Osteocyte (in vitro differentiated cells): ENCODE measurements at places on chromosomes 4 and X.

GRCh38 chrX:150044556-150044955, 106.3 kb upstream of the EOLA2 start:
- no peak for DNase-seq

DNA sequence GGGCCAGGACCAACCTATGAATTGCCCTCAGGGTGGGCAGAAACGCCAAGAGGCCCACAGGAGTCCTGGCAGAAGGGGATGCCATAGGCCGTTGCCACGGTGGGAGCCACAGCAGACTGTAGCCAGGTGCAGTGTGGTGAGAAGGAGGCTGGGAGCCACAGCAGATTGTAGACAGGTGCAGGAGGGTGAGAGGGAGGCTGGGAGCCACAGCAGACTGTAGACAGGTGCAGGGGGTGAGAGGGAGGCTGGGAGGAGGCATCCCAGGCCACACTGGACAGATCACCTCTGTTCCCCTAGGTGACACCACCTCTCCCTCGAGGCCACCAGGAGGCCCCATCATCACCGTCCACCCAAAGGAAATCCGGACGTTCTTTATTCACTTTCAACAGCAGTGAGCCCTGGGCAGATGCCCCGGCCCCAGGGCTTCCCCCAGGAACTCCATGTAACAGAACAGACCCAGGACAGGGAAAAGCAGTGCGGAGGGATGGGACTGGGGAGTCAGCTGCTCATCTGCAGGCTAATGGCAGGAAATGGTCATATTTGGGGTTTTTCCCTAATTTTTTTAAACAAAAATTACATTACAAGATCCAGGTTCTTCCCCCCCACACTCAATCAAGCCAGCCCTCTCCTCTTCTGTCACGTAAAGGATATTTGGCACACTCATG, 19.5 kb upstream of the MRFAP1 start:
- DNase-seq: no peak

DNA sequence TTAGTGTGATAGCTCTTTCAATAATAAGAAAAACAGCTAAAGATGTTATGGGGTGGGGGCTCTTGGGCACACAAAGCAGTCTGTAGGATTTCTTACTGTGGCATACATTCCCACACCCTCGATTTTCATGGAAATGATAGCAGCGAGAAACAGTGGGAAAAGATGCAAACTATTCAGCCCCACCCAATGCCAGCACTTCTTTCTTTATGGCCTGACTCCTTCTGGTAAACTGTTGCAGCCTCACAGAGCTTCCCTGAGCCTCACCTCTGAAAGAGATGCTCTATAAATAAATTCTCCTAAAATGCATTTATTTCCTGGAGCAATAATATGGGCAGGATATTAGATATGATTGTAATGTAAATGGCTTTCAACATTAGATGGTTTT, 910 bp downstream of the ANK2 start:
- DNase-seq: no peak

GRCh38 chr4:139295942-139296299, 5.4 kb upstream of the NAA15 start:
- DNase-seq: no peak

- DNase-seq: no peak
Measured at GRCh38 chr4:181897935-181898334, 345.3 kb upstream of the TENM3 start.

DNA sequence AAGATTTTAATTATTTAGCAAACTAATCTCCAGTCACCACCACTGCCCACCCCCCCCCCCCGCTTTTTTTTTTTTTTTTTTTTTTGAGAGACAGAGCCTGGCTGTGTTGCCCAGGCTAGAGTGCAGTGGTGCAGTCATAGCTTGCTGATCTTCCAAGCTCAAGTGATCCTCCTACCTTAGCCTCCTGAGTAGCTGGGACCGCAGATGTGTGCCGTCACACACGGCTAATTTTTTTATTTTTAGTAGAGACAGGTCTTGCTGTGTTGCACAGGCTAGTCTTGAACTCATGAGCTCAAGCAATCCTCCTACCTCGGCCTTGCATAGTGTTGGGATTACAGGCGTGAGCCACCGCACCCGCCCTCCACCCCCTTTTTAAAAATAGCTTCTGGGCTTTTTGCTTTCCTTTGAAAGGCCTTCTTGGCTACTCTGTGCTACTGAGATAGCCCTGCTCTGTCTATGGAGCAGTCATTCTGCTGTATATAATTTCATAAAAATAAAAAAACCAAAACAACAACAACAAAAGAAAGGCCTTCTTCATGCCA, 18.7 kb downstream of the TXLNG start:
- DNase-seq: no peak

DNA sequence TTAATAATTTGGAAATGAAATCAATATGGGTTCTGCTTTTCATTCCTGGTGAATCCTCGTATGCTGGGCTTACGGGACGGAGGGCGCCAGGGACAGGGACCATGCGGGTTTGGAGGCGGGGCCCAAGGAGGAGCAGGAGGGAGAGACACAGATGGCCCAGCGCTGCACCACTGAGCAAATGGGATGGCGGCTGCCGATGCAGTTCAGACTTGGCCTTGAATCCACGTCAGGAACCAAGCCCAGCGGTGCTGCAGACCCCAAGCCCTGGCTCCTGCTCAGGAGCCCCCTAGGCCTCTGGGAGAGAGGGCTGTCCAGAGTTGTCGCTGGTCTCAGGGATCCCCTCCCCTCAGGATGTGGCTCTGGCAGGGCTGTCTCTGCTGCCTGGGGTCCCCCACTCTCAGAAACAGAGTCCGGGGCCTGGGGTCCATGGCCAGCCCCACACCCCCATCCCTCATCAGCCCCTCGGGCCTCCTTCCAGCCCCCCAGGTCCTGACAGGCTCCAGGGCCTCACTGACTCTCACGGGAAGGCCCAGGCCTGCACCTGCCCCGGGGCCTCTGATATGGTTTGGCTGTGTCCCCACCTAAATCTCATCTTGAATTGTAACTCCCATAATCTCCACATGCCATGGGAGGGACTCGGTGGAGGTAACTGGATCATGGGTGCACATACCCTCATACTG, 75.2 kb downstream of the FAM53A start:
- no peak for DNase-seq

DNA sequence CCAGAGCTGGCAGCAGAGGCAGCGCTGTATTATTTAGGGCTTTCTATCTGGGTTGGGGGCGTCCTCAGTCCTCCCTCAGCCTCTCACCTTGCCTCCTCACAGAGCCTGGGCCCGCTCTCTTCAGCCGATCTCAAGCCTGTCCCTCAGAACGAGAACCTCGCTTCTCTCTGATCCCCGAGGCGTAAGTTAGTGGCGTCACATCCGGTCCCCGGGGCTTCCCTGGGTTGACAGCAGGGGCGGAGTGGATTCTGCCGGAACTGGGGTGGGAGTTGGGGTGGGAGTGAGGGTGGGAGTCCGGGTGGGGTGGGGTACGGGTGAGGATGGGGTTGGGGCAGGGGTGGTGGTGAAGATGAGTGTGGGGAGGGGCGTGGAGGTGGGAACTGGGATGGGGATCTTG, at the start of gene MAGEA10:
TSS of gene MAGEA10 (minus strand) at position 190 of the 397 bp plus-strand sequence. CDS start 2,957 bp downstream, outside the sequence.
- no peak for DNase-seq

- no peak for DNase-seq
Measured at GRCh38 chr4:29538889-29539646, 1181.1 kb upstream of the PCDH7 start.

DNA sequence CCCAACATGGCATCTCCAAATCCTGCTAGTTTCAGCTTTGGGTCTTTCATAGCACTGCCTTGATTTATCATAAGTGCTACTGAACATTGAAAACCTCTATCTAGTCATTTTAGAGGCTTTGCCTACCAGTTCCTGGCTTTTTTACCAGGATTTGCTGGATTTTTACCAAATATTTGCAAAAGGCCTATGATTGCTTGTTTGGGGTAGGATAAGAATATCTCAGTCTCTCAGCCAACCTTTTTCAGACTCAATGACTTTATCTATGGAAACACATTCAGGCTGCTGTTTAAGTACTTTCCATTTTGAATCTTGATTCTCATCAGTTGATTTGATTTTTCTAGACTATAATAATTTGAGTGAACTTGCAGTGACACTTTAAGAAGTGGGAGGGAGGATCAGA, 80.1 kb downstream of the NPFFR2 start:
- no peak for DNase-seq

DNA sequence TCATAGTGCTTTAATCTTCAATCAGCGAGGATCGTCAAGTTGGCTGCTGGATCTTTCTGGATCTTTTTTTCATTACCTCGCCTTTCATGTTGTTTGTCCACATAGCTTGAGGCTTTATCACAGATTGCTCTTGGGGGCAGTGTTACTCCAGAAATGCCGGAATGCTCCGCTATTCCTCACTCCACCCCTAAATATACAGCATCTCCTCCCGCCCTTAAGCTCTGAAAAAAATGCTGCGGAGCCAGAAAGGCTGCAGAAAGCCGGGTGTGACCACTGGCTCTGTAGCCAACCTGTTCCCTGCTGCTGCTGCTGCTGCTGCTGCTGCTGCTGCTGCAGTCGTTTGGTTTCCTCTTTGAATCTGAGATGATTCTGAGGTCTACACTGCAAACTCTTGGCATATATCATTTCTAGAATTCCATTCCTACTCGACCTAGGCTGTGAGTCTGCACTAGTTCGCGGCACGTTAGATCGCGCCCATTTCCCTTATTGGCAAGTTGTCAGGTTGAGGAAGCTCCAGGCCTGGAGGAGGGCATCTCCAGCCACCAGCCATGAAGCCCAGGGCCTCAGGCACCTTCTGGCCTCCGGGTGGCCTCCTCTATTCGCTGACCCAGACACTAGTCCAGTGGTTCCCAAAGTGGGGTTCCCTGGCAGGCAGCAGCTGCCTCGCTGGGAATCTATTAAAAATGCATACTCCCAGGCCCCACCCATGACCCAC, 34.2 kb downstream of the WDR13 start:
- DNase-seq: peak; percentile 91
